LNCaP clone FGC (cell line): ENCODE measurements at places on chromosomes 12 and 14.

DNA sequence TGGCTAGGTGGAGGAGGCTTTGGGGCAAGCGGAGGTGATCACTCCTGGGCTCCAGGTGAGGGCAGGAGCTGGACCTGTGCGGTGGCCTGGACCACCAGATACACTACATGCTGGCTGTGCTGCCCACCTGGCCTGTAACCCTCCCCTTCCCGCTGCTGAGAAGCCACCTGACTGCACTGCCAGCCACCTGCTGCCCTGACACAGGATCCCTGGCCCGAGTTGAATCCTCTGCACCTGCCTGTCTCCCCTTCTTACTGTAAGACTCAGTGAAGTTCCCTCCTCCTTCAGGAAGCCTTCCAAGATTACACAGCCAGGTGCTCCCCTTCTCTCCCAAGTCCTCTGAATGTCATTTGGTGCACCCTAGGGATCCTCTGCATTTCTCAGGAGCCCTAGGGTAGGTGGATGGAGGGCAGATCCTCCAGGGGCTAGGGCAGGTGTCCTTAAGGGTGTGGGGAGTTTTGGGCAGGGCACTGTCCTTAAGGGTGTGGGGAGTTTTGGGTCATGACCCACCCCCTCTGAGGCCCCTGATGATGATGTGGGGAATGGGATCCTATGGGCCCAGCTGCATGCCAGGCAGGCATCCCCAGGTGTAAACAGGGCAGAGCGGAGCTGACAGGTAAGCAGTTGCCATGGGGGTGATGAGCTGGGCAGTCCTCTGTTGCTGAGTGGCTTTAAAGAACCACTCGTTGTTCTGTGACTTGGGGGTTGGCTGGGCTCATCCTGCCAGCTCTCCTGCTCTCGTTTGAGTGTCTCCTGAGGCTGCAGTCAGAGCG is 6.7 kb upstream of the MTA1 start:
- no peak for DNase-seq

DNA sequence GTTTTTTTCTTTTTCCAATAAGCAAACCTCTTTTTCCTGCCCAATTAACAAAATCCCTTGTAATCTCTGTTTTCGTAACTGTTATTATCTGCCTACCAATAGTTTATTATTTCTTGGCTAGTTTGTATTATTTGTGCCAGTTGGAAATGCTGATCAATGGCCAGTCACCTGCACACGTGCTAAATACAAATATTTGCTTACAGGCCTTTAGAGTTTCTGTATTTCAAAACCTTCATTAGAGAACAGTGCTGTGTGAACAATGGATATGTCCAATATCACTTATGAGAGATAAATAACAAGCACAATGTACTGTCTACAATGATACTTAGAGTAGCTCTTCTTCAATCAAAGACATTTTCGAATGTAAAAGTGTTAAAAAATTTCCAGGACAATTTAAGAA is 10.8 kb upstream of the DYRK2 start:
- DNase-seq, result no peak

GRCh38 chr12:101697930-101698799 is 725 bp downstream of the CHPT1 start:
- no peak for DNase-seq

GRCh38 chr12:51971679-51972421 is 20.4 kb downstream of the ACVR1B start:
- no peak for DNase-seq

- no peak for DNase-seq
These were observed 366.8 kb downstream of the VRK1 start for GRCh38 chr14:97164021-97164420.

DNA sequence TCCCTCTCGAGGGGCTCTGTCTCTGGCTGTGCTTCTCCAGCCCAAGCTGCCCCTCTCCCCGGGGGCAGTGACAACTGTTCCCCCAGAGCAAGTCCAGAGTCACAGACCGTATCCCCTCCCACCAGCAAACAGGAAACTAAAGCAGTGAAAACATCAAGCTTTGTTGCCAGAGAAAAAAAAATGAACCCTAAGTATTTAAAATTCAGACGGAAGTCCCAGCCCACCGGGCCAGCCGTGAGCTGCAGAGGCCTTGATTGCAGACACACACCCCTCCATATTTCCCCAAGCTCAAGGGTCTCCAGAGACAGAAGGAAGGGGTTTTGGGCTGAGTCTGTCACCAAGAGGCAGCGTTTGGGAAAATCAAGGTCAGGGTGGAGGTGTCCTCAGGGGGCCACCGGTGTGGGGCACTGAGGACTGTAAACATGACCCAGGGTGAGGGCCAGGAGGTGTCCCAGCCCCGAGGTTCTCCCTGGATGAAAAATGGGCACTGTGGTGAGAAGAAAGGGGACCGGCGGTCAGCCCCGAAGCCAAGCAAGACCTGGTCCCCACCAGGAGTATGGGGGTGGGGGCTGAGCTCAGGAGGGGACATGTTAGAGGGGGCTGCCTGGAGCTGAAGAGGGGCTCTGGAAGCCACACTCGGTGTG is 7.7 kb downstream of the PHETA1 start:
- DNase-seq, result no peak

- peak; percentile 95 for DNase-seq
These were observed 7.6 kb downstream of the VPS37B start for GRCh38 chr12:122888232-122888752.

- DNase-seq, result no peak
These were observed 35.7 kb downstream of the FOXN4 start for GRCh38 chr12:109273354-109273753.

GRCh38 chr14:95701846-95702221 is 12.1 kb downstream of the TCL1A start:
- no peak for DNase-seq

GRCh38 chr14:50001151-50001998 is 108.5 kb downstream of the ARF6 start:
- peak; percentile 78 for DNase-seq

DNA sequence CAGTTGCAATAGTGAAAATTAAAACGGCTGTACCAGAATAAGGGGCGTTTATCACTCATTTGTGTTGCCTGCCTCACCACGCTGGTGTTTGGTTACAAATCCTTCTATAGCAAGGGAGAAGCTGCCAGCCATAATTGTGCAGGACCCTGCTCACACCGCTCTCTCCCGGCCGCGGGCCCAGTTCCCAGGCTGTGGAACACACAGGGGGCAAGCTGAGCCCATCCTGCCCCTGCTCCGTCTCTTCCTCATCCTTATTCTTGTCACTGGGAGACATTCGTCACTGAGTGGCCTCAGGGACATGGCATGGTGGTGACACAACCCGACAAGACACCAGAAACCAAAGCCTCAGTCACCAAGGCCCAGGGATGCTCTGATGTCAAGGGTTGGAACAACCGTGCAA is 116.3 kb upstream of the FKBP4 start:
- DNase-seq, result no peak

GRCh38 chr14:29236848-29237247 is 470.3 kb downstream of the FOXG1 start:
- DNase-seq, result no peak

GRCh38 chr12:71599210-71599609 is 64.4 kb downstream of the ZFC3H1 start:
- no peak for DNase-seq

DNA sequence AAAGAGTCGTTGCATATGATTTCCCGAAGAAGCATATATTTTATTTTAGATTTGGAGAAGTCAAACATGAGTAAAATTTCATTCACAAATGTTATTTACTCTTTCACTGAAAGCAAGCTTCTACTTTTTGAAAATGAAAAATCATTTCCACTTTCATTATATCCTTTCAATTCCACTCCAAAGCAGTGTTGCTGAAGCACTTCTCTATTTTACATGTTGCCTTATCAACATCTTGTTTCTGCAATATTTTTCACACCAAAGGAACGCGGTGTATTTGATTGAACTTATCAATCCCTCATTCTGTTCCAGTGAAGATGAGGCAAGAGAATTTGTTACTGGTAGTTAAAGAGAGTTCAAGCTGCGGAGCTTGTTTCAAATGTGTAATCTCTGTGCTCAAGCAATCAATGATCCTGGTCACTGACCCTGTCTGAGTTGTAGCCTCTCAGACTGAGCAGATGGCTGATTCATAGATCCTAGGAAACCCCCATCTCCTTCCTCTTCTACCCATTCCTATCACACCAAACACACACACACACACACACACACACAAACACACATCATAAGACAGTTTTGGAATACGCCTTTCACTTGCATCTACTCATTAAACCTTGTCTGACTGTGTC is 236.2 kb upstream of the FLRT2 start:
- no peak for DNase-seq

DNA sequence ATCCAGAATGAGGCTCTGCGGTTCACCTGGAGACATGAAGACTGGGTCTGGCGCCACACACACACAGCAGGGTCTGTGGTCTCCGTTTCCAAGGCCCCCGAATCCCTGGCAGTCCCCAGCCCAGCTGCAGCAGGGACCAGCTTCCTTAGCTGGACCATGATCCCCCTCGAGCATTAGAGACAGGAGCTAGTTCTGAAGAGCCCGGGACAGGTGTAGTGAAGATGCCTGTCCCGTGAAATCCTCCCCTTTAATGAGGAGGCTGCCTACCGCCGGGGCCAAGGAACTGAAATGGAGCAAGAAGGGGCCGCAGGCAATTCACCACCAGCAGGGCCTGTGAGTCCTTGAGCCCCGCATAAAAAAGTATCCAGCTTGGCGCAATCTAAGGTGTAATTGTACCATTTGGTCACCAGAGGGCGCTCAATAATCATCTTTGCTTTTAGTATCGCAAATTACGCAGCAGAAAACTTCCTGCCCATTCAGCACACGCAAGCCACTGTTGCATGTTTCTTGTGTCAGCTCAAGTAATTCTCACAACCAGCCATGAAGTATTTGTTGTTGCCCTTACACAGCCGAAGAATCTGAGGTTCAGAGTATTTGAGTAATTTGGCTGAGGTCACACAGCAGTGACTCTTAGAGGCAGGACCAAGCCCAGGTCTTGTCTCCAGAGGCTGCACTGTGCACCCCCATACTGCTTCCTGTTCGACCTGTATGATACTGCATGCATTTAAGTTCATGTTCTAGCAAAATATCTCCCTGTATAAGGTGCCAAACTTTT is 54.3 kb upstream of the PPP2R5C start:
- peak; percentile 59 for DNase-seq

DNA sequence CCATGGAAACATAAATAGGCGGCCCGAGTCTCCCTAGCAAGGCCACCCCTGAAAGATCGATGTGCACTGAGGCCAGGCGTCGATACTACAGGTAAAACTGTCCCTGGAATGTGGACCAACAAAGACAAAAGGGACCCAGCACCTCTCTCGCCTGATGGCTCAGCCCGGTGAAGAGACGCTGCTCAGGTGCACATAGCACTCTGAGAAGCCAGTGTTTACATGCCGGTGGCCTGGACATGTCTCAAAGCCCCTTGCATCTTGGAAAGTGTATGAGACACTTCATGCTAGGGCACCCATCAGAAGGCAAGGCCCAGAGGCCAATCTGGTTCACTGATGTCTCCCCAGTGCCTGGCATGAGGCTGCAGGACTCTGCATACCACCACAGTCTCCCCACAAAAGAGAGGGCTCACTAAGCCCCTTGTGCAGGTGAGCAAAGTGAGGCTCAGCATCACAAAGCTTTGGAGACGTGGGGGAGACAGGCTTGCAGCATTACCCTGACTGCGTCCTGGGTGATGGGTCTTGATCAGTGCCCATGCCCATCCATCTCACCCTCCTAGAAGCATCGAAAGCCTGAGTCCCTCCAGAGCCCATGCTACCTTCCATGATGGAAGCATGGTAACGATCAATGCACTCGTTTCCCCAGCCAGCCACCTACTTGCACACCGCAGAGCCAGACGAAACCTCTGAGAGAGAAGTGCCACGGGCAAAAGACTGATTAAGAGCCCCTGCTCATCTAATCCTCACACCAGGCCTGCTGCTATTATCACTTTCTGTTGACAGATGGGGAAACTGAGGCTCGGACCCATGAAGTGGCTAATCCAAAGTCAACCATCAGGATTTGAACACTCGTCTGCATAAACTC is 16.1 kb downstream of the BCL11B start:
- no peak for DNase-seq

- no peak for DNase-seq
These were observed 11.4 kb downstream of the RERG start for GRCh38 chr12:15209782-15210181.

DNA sequence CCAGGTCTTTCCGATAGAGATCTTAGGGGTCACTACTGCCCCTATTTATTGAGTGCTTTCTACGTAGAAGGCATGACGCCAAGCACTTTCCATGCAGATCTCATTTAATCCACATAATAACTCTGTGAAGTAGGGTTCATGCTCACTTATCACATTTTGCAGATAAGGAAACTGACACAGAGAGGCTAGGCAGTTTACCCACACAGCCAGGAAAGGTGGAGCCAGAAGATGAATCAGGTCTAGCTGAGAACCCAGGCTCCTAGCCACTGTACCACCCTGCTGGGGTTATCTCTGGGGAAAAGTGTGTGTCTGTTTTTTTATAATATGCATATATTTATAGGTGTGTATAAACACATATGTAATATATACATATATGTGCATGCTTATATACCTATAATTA is 83.6 kb downstream of the KSR2 start:
- no peak for DNase-seq

GRCh38 chr12:109467978-109468676 is 9.0 kb downstream of the KCTD10 start:
- DNase-seq, result no peak

GRCh38 chr12:9725213-9725870 is 7.6 kb downstream of the CLECL1 start:
- DNase-seq, result no peak

DNA sequence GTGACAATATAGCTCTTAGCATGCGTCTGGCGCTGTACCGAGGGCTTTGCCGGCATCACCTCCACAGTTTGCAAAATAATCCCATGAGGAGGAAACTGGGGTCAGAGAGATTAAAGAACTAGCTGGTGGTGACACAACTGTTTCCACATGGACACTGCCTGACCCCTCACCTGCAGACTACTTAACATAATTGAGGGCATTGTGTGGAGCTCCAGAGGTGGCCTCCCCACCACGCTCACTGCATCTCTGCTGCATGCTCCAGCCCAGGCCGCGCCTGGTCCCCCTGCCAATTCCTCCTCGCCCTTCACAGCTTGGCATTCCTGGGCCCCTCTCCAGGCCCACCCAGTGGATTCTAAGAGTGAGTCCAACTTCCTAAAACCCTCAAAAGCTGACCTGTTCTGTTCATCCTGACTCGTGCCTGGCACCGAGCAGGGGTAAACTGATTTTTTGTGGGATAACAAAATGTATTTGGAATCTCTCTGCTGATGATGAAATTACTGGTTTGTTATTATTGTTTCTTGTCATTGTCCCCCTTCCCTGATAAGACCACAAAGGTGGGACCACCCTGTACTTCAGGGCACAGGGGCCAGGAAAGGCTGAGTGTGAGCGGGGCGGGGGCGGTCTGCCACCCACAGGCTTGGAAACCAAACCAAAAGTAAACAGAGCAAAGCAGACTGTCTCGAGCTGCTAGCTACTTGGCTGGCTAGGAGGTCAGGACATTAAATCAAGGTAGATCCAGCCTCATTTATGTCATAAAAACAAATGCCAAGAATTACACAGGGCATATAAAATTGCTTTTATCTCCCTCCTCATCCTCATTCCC is 40.6 kb downstream of the CHGA start:
- DNase-seq, result peak; percentile 69

GRCh38 chr14:61406198-61406597 is 84.8 kb downstream of the PRKCH start:
- no peak for DNase-seq
